Central memory CD4-positive, alpha-beta T cell (primary cell): ENCODE measurements at places on chromosomes 16 and 17.

- DNase-seq: no peak
Measured at GRCh38 chr16:7185165-7185564, 147.5 kb upstream of the RBFOX1 start.

- DNase-seq: no peak
Measured at GRCh38 chr17:77297693-77298666, 157.2 kb downstream of the SEC14L1 start.

DNA sequence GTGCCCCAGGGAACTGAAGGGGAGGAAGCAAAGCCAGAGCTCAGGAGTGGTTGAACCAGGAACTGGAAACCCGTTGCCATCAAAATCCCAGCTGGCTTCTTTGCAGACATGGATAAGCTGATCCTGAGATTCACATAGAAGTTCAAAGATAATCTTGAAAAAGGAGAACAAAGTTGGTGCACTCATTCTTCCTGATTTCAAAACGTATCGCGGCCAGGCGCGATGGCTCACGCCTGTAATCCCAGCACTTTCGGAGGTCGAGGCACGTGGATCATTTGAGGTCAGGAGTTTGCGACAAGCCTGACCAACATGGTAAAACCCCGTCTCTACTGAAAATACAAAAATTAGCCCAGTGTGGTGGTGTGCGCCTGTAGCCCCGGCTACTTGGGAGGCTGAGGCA is 7.1 kb downstream of the RAP1GAP2 start:
- DNase-seq: no peak

GRCh38 chr17:48746916-48747444 is 18.4 kb upstream of the HOXB13 start:
- DNase-seq: no peak

- peak; percentile 2 for DNase-seq
Measured at GRCh38 chr16:10386517-10387100, 748 bp downstream of the ATF7IP2 start.

- DNase-seq: no peak
Measured at GRCh38 chr16:79554912-79555311, 45.6 kb downstream of the MAF start.

GRCh38 chr17:17943281-17943984 is 28.8 kb downstream of the TOM1L2 start:
- no peak for DNase-seq

DNA sequence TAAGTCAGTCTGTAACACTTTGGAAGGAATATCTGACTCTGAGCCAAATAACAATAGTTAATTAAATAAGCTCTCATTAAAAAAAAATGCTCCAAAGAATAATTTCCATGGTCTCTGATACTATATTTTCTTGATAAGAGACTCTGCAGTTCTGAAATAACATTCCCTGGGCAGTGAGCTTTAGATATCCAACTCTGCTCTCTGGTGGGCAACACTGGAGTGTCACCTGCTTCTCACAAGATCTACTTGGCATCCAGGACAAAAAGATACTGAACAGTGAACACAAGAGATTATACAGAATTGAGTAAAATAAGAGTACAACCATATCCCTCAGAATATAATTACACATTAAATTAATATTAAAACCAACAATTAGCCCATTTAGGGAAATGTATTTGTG is 13.7 kb downstream of the BLMH start:
- DNase-seq: no peak

DNA sequence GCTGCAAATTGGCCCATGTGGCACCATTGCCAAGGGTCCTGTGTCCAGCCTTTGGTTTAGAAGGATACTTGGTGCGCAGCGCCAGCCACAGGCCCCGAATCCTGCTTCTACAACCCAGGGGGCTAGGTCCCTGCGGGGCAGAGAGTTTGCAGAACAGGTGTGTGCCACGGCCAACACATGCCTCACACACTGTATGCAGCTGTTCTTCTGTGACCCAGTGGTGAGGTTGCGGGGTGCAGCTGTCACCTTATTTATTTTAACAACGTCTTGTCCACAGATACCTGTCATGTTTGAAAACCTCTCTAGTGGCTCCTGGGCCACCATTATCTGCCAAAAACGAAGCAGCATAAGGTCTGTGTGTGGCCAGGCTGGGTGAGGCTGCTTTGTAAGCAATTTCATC is 11.6 kb downstream of the CBFA2T3 start:
- DNase-seq: no peak

- no peak for DNase-seq
Measured at GRCh38 chr16:61289141-61289540, 747.1 kb downstream of the CDH8 start.

DNA sequence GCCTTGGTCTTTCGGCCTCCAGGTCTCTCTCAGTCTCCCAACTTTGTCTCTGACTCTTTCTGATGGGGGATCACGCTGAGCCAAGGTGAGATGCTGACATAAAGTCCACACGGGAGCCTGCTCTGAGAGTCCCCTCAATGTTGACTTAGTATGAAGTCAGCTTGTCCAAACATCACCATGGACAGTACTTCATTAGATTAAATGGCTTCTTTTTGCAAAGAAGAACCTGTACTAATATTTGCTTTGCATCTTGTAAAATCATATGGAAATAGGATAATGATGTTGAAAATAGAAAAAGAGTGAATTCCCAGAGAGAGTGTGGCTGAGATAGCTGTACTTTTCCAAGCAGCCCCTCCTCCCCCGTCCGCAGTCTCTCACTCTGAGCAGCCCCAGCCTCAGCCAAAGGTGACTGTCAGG is 56.7 kb upstream of the SIAH1 start:
- DNase-seq: no peak
